ENCODE measurements at places on chromosomes 2 and 18.

- no peak for DNase-seq
These were observed 220.2 kb upstream of the SIX2 start for GRCh38 chr2:45229411-45229810.

- no peak for DNase-seq
These were observed 1179.0 kb upstream of the ACVR2A start for GRCh38 chr2:146665800-146666199.

DNA sequence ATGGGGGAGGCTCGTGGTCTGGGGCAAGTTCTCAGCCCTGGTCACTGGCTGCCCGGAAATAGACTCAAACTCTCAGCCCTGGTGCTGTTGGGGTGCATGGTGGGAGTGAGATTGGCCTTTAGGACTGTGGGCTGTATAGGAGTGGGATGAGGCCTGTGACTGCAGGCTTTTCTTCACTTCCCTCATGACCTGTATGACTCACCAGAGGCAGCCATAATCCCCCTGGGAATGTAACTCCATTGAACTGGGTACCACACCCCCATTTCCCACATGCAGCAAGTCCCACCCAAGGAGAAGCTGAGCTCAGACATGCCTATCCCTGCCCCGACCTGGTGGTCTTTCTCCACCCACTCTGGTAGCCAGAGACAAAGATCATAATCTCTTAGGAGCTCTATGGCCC is 177.7 kb upstream of the OSR1 start:
- no peak for DNase-seq

DNA sequence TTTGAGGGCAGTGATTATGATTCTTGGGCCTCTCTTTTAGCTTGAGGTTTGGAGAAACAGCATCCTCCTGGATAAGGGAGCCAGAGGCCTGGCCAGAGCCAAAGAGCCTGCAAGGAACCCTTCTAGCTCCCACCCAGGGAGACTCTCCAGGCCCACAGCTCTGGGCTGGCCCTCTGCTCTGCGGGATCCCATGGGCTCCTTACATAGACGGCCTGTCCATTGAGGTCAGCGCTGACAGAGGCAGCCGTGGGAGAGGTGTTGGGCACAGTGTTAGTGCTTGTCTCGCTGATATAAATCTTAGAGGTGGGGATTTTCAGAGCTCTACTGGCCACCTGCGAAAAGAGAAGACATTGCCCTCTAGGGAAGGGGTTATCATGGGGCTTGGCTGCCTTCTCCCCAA is 67.2 kb downstream of the XDH start:
- no peak for DNase-seq

- DNase-seq = no peak
These were observed 171.0 kb downstream of the ANAPC1 start for GRCh38 chr2:111712940-111713515.

- no peak for DNase-seq
These were observed 6.9 kb downstream of the OXER1 start for GRCh38 chr2:42756966-42757513.

GRCh38 chr18:48153613-48154481 is 223.4 kb upstream of the SMAD2 start:
- no peak for DNase-seq

GRCh38 chr18:58570360-58571064 is 58.4 kb downstream of the ALPK2 start:
- DNase-seq = no peak

- DNase-seq = no peak
These were observed 722 bp downstream of the ACSL3 start for GRCh38 chr2:222861411-222862105.

- no peak for DNase-seq
These were observed 158.4 kb downstream of the PTPRM start for GRCh38 chr18:7725473-7725872.

DNA sequence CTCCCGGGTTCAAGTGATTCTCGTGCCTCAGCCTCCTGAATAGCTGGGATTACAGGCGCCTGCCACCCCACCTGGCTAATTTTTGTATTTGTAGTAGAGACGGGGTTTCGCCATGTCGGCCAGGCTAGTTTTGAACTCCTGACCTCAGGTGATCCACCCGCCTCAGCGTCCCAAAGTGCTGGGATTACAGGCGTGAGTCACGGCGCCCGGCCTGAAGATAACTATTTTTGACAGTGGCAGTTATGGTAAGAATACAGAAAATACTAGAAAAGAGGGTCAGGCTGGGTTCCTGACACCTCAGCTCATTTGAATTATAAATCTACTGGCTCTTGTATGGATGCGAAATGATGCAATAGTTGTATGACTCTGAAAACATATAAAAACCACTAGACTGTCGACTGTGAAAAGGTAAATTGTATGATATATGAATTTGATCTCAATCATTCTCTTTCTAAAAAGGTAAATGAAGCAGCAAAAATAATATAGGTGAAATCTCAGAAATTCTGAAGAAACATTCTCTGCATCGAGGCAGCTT is 11.1 kb upstream of the DGKD start:
- DNase-seq = no peak

- DNase-seq = no peak
These were observed 6.8 kb upstream of the LAMA3 start for GRCh38 chr18:23682472-23682871.

DNA sequence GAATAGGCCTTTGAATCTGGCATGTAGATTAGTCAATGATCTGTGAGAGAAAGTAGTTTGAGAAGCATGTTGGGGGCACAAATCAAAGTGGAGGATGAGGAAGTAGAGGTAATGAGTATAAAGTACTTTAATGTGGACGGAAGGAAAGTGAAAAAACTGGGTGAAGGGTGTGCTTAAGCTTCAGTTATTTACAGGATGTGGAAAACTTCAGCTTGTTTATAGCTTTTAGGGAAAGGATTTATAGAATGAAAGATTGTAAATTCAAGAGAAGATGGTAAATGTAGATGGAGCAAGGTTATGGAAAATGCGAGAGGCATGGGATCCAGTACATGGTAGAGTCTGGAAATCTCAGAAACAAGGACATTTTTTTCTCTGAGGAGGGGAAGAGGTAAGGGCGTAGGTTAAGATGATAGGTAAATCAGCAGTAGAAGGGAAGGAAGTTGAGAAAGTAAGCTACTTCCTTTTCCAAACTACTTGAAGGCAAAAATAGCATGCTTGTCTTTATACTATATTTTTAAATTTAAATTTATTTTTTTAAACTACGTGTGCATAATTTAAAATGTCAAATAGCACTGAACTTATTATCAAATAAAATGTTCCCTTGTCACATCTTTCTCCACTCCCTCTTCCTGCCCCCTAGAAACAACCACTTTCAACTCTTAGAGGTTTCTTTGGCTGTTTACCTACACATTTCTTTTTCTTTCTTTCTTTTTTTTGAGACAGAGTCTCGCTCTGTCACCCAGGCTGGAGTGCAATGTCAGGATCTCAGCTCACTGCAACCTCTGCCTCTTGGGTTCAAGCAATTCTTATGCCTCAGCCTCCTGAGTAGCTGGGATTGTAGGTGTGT is 8.5 kb downstream of the FAM117B start:
- DNase-seq = no peak

- no peak for DNase-seq
These were observed 342.9 kb downstream of the PARD3B start for GRCh38 chr2:204888222-204888621.

- DNase-seq = no peak
These were observed 6.6 kb downstream of the IL1RN start for GRCh38 chr2:113133704-113134598.

DNA sequence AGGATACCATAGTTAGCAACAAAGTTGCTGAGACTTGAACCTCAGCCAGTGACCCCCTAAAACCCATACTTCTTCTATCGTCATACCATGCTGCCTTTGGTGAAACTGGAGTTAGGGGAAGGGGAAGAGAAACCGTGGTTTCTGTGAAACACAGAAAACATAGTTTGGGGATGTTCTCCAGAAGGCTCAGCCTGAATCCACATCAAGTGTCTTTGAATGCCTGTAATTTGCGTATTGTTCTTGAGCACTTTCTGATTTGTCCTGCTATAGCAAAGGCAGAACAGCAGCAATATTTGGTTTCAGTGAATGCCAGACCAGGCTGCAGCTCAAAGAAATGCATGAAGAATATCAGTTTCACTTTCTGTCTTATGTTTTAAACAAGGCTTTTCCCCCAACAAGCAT is 258.7 kb downstream of the TTC32 start:
- no peak for DNase-seq

DNA sequence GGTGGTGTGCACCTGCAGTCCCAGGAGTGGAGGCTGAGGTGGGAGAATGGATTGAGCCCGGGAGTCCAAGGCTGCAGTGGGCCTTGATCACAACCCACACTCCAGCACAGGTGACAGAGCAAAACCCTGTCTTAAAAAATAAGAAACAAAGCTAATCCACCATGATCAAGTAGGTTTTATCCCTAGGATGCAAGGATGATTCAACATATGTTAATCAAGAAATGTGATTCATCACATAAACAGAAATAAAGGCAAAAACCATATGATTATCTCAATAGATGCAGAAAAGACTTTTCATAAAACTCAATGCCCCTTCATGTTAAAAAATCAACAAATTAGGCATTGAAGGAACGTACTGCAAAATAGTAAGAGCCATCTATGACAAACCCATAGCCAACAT is 58.1 kb downstream of the CCBE1 start:
- DNase-seq = no peak

- no peak for DNase-seq
These were observed 25.9 kb downstream of the LYPD6B start for GRCh38 chr2:149064365-149064841.

- DNase-seq = peak; percentile 84
These were observed 59.3 kb downstream of the EMILIN2 start for GRCh38 chr18:2905854-2906703.

DNA sequence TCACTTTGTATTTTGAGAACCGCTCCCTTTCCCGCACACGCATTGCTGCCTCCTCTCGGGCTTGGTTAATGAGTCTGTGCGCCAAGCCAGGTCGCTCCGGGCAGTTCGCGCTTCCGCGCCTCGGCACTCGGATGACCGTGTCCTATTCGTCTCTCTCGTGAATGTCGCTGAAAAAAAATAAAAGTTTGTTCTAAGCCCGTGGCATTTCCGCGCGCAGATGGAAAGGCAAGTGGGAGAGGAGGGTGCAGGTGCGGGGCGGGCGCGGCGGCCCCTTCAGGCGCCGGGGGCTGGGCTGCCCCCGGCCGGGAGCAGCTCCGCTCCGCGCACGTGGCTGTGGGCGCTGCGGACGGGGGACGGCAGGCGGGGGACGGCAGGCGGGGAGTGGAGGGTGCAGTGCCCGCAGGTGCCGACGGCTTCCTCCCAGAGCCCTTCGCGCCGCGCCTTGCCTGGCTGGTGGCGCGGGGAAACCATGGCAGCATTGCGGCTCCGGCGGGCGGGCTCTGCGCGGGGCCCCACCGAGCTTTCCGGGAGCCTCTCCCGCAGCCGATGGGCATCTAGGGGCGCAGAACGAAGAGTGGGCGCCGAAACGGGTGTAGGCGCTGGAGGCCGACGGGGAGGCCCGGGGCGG is 159.6 kb upstream of the SIX2 start:
- DNase-seq = peak; percentile 77

- no peak for DNase-seq
These were observed 16.7 kb upstream of the GALM start for GRCh38 chr2:38649176-38649728.

DNA sequence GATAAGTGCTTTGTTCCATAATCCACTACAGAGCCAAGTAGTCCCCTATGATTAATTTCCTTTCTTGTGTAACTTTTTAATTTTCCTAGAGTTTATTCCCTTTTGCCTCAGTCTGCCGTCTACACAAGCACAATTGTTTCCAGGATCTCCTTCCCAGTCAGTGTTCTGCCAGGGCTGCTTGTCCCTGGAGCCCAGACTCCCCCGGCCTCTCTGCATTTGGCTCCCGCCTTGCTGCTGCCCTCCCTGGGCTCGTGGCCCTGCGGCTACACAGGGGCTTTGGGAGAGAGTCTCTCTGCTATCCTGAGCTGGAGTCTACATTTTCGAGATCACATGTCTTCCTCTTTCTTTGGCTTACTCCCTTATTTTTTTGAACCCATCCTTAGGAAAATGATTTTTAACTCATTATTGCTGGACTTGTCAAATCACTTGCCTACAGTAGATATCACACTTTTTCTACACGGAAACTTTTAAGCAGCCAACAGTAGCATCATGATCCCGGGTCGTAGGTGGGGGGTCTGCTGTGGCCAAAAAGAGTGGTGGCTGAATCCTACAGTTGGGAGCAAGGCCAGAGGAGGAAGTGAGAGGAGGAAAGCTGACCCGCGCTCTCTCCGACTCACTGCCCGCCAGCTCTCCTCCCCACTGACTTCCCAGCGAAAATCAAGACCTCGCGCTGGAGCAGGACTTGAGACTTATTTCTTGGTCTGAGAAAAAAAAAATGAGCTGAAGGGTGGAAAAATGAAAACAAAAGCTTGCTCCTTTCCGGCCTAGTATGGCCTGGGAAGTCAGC is 9.4 kb downstream of the FBLN7 start:
- DNase-seq = peak; percentile 29

- DNase-seq = no peak
These were observed 120.8 kb upstream of the NPAS2 start for GRCh38 chr2:100699131-100699530.

DNA sequence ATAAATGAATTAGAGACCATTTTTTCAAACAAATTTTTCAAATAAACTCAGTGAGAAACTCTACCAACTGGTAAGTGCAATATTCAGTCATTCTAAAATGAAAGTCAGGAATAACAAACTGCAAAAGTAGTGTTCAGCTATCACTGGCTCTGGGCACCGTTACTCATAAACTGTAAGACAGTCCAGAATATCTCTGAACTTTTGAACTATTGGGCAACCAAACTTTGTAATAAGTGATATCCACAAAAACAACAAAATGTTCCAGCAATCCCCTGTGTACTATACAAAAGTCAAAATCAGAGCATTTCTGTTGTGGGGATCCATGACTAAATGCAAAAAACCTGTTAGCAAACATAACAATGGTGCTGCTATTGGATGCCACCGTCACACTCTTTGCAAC is 56.3 kb downstream of the SLC25A12 start:
- DNase-seq = no peak

GRCh38 chr2:45567288-45567963 is 43.6 kb downstream of the SRBD1 start:
- DNase-seq = no peak

DNA sequence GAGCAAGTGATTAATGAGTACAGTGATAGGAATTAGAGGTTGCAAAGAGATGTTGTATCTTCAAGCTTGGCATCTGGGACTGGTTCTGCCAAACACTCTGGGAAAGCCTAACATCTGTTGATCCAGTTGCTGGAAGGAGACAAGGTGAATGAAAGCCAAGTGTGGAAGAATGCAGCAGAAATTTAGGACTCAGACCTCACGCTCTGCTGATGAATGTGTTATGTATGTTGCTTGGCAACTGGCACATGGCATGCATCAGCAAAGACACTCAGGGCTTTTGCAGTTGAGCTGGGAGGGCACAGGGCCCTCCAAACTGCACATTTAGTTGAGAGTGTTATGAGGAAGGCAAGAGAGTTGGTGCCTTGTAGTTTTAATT is 105.5 kb downstream of the COLEC12 start:
- no peak for DNase-seq

DNA sequence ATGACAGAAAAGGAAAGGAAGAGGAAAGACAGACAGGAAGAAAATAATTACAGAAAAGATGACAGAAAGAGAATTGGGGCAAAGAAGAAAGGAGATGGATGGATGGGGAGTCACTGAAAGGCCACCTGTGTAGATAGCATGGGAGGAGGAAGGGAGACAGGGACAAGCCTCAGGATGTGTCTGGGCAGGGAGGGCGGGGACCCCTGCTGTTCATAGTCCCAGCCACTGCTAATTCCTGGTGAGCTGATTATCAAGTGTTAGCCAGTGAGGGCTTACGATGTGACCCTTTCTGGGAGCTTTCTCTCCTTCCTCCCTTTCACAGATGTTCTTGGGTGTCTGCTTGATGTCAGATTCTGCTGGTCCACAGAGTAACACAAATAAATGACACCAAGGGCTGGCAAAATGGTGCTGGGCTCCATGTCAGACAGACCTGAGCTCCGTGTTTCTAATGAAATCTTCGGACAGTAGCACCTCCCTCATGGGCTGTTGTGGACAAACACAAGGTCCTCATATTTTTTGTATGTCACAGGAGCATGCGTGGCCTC is 13.6 kb downstream of the FHOD3 start:
- DNase-seq = no peak

Data from right kidney (tissue), 9 donors.